ENCODE measurements at places on chromosomes 13 and 19. TPM values are rescaled to one million over a fixed set of nuclear protein-coding genes. Genes with fewer than 3 reads are reported as not detected.

The SPRED3 gene
- 6.0 TPM for total RNA-seq

The CLPTM1 gene
- 42.9 TPM for total RNA-seq

The IQCN gene
- total RNA-seq: 1.9 TPM

The SOX1 gene
- 4.3 TPM for total RNA-seq

The ZNF420 gene
- 4.0 TPM for total RNA-seq

The KRTDAP gene
- not detected for total RNA-seq

The MARK4 gene
- 24.4 TPM for total RNA-seq

The SHISA7 gene
- total RNA-seq: 2.6 TPM

The ZNF577 gene
- 16.4 TPM for total RNA-seq

The KLK2 gene
- total RNA-seq: 0.50 TPM

The C19orf85 gene
- total RNA-seq: 0.18 TPM

The AP2S1 gene
- 118 TPM for total RNA-seq

The TM9SF2 gene
- total RNA-seq: 85.9 TPM

The IFNL1 gene
- total RNA-seq: not detected

The PTH2 gene
- not detected for total RNA-seq

The DMAC2 gene
- 48.4 TPM for total RNA-seq

The POU2F2 gene
- 23.2 TPM for total RNA-seq

The GJB2 gene
- total RNA-seq: not detected

The GRIK5 gene
- total RNA-seq: 19.1 TPM

The RNF225 gene
- total RNA-seq: not detected

The MAST3 gene
- 4.6 TPM for total RNA-seq

The UNC13A gene
- total RNA-seq: 7.2 TPM

The NTN5 gene
- 0.59 TPM for total RNA-seq

The PTGER1 gene
- 0.29 TPM for total RNA-seq

The KLK12 gene
- not detected for total RNA-seq

The CIRBP gene
- total RNA-seq: 930 TPM

The LIN7B gene
- total RNA-seq: 9.3 TPM

Measured in motor neuron (in vitro differentiated cells).